ENCODE measurements at places on chromosomes 6 and 20.

- no peak for DNase-seq
Measured at GRCh38 chr20:35821807-35822242, 50.0 kb downstream of the PHF20 start.

GRCh38 chr20:16362642-16363041, 210.6 kb downstream of the KIF16B start:
- DNase-seq, result no peak

DNA sequence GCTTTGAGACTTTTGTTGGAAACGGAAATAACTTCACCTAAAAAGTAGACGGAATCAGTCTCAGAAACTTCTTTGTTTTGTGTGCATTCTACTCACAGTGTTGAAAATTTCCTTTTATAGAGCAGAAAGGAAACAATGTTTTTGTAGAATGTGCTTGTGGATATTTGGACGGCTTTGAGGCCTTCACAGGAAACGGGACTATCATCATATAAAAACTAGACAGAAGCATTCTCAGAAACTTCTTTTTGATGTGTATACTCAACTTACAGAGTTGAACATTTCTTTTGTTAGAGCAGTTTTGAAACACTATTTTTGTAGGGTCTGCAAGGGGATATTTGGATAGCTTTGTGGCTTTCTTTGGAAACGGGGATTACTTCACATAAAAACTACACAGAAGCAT, 627.5 kb upstream of the ZNF337 start:
- no peak for DNase-seq

DNA sequence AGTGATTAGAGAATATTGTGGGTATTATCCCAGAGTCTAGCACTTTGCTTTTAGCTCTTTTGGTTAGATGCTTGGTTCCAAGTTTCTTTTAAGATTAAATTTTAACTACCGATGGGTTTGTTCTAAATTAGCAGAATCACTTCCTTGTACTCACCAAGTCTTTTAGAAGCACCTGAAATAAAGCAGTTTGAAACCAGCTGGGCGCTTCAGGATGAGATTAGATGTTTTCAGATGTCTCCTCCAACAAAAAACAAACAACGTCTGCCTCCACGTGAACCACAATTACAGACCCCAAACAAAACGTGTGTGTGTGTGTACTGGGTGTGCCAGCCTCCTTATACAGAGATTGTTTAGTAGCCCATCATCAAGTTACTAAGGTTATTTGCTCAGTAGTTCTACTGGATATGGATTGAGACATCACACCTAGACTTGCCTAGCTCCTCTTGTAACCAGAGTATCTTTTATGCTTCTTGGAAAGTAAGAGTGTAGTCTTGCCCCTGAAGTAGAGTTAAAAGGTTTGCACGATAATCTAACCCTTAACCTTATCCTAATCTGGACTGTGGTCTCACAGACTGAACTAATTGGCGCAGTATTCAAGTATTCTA, 2.3 kb downstream of the DSTN start:
- DNase-seq, result peak; percentile 36

DNA sequence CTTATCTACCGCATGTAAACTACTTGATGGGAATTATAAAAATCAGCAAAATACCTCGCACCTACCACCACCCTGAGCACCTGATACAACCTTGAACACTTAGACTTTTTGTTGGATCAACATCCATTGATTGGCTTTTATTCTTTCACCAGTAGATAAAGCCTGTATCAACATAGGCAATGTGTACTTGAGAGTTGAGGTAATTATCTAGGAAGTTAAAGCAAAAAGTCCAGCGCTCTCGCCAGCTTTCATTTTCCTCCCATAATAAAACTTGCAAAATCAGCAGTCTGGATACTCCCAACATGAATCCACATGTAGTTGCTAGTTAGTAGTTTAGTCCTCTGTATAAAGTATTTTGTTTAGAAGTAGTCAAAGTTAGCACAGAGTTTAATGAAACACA, 132.0 kb upstream of the PRDM1 start:
- DNase-seq, result no peak

DNA sequence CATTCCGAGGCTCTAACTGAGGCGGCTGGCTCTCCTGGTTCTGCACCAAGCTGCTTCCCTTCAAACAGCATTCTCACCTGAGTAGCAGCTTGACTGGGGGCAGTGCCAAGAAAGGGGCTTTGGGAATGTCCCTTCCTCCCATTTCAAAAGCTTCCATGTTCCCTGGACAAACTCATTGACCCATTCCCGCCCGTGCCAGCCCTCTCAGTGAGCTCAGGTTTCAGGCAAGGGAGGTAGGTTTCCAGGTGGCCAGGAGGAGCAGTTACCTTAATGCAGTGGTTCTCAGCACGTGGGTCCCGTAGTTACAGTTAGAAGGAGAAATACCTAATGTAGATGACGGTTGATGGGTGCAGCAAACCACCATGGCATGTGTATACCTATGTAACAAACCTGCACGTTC, 135.2 kb downstream of the ELOVL4 start:
- peak; percentile 30 for DNase-seq

DNA sequence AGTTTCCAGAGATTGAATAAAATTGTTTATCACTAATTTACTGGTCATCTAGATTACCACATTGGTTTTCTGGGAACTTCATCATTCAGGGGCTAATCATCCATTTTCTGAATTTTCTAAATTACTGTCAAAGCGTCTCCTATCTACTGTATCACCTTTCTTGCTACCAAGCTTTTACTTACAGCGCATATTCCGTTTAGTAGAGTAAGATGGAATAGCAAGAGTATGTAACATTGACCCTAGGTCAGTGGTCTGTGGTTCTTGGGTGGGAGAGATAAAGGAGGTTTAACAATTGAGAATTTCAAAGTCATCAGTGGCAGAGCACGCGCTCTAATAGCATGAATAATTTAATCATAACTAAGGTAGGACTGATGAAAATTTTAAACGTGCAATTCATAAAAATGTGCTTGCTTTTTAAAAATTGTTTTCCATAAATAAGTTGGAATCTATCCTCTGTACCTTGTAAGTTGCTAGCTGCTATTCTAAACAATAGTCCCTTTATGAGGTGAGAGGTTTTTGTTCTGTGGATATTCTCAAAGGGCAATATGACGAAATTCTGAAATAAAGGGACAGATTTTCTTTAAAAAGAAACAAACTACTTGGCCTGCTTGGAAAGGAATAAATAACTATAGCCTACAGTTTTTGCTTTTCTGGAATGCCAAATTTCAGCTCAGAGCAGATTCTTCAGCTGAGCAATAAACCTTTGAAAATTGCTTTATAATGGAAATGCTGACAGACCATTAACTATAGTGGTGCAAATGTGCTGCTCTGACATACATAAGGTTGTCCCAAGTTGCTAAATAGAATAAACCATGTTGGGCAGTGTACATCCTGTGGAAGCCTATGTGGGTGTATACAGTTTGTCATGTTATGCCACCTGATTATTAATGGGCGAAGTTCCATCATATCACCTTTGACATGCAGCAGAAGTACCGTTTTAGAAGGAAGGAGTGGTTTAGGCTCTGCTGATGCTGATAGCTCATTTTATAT, 84.1 kb downstream of the ZFAND3 start:
- no peak for DNase-seq

GRCh38 chr20:49276961-49277785, 684 bp downstream of the ZNFX1 start:
- no peak for DNase-seq

- no peak for DNase-seq
Measured at GRCh38 chr6:44533421-44533820, 145.9 kb downstream of the CDC5L start.
